ENCODE measurements at places on chromosomes 6 and 20. TPM values are rescaled to one million over a fixed set of nuclear protein-coding genes. Genes with fewer than 3 reads are reported as not detected.

The CPXM1 gene
- total RNA-seq, result 1.1 TPM

The CD93 gene
- total RNA-seq, result 0.39 TPM

The KCNK5 gene
- total RNA-seq, result 8.8 TPM

- no peak for DNase-seq
Observed at GRCh38 chr6:97465877-97466561, 183.0 kb upstream of the MMS22L start.

GRCh38 chr6:108945681-108946159, 97.5 kb downstream of the ARMC2 start:
- DNase-seq, result no peak

All from activated naive CD4-positive, alpha-beta T cell treated with anti-CD3 and anti-CD28 coated beads, Interleukin-2, amount 50 U/mL, for 72 hours (primary cell).